GF-D8 (cell line): ENCODE measurements at places on chromosomes 16 and 17.

GRCh38 chr16:46787909-46788308 lies 39.8 kb upstream of the MYLK3 start:
- no peak for DNase-seq

DNA sequence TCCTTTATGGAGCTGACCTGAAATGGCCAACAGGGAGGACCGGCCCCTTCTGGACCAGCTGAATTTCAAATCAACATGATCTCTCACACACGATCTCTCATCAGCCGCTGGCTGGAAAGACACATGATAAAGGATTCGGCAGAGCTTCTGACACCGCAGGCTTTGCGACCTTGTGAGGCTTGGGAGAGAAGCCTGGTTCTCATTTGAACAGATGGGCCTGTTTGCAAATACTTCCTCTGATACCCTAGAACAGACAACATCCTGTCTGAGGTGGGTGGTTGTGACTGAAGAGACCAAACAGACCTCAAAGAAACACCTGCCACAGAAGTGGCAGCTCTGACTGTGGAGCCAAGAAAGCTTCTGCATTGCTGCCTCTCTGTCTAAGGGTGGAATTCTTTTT lies 77.9 kb upstream of the SDK2 start:
- DNase-seq, result no peak

DNA sequence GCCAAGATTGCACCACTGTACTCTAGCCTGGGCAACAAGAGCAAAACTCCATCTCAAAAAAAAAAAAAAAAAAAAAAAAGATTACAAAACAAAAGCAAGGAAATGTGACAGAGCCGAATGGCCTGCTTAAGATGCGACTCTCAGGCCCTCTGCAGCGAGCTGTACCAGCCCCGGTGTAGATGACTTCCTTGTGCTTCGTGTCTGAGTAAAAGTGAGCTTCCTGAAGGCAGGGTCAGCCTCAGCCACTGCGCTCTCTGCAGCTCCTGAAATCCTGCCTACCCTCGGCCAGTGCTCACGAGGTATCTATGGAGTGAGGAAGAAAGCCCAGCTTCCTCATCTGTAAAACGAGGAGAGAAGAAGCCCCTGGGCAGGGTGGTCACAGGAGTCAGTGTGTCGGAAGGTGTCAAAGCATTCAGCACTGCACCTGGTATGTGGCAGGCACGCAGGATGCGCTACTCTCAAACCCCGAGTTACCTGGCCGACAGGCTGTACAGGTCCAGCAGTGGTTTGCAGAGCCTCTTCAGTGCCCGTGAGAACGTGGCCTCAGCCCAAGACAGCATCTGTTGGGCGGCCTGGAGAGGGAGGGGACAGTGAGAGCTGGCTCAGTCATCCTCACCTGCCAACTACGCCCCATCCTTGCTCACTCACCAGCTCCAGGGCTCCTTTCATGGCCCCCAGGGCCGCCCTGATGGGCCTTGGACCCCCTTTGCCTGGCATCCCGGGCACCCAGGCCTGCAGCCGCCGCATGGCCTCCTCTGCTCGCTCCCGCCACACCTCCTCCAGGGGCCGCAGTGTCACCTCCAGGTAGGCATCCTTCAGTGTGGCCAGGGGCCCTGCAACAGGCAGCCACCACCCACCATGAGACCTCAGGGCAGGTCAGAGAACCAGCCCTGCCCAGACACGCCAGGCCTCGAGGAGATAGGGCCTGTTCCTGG lies 44.6 kb downstream of the RMI2 start:
- DNase-seq, result no peak

DNA sequence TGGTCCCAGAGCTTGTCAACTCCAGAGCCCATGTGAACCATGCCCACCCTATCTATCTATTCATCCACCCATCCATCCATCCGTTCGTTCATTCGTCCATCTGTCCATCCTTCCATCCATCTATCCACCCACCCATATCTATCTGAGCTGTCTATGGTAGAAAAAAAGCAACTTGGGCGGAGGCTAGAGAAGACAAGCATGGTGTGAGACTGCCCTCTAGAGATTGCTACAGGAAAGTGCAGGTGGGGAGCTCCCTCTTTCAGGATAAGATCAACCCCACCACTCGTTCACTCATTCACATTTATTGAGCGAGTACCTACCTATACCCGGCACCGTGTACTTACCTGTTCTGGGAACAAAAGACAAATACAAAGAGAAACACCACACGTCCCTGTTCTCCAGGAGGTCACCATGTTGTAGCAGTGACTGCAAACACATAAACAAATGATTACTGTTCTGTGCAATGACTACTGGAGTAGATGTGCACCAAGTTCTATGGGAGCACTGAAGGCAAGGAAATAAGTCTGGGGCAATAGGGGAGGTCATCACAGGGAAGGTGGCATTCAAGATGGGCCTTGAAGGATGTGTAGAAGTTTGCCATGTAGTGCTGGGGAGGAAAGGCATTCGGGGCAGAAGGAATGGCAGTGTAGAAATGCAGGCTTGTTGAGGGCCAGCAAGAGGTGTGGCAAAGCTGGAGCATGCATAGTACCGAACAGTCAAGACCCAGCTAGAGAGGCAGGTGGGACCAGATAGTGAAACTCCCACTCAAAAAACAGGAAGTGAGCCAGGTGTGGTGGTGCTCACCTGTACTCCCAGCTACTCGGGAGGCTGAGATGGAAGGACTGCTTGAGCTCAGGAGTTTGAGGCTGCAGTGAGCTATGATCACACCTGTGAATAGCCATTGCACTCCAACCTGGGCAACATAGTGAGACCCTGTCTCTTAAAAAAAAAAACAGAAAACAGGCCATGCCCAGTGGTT lies 13.4 kb upstream of the ATP5MC1 start:
- DNase-seq, result peak; percentile 9

- DNase-seq, result no peak
Observed at GRCh38 chr16:53506254-53506653, 3.2 kb upstream of the AKTIP start.

DNA sequence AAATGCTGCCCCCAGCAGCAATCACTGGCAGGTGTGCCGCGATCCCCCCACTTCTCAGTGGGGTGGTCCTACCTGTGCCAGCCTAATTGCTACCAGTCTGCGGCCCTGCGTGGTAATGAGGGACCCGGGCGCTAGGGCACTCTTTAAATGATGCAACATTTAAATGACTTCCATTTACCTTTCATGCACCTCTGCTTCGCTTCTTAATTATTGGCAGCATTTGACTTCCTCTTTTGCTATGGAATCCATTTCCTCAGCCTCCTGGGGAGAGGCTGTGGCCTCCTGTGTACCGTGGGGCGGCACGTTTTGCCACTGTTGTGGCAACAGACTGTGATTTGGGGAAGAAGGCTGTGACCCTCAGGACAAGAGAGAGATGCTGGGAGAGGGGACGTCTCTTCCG lies 86.1 kb downstream of the RPA1 start:
- no peak for DNase-seq

- no peak for DNase-seq
Observed at GRCh38 chr16:49554681-49555080, 181.1 kb downstream of the C16orf78 start.

- DNase-seq, result no peak
Observed at GRCh38 chr16:85210423-85211169, 98.3 kb upstream of the CIBAR2 start.

DNA sequence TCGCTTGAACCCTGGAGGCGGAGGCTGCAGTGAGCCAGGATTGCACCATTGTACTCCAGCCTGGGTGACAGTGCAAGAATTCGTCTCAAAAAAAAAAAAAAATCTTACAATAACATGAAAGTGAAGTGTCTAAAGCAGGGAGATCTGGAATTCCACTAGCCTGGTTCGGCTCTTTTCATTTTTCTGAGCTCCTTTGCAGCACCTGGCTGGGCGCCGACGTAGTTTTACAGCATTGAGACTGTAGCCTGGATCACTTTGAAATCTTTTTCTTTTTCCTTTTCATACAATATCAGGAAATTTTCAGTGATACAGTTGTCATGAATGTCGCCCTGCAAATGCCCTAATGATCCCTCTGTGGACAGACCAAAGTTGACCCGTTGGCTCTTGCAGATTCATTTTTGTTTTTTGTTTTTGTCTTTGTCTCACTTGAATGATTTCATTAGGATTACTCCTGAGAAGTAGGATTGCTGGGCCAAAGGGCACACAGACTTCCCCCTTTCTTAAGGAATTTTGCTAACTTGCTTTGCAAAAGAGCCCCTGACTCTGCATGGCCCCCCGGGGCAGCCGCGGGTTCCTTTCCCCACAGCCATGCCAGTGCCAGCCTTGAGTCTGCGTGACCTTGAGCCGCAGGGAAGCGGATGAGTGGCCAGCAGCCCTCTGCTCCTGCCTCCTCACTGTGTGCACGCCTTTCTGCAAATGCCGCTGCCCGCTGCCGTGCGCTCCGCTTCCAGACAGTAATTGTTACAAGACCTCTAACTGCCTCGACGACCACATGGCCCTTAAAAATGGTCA lies 28.0 kb downstream of the CRISPLD2 start:
- no peak for DNase-seq

DNA sequence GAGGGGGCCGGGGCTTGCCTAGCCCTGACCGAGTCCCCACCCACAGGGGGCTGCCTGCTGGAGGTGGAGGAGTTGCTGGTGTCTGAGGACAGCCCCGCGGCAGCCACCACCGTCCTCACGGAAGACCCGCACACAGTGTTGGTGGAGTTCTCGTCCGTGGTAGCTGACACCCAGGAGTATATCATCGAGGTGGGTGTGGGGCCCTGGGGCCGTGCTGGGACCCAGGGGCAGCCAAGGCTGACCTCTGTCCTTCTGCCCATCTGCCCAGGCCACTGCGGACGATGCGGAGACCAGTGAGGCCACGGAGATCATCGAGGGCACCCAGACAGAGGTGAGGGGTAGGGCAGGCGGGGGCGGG lies 1.5 kb upstream of the DNASE1L2 start:
- DNase-seq, result no peak

- DNase-seq, result peak; percentile 67
Observed at GRCh38 chr16:2212362-2213324, 2.0 kb upstream of the BRICD5 start.

DNA sequence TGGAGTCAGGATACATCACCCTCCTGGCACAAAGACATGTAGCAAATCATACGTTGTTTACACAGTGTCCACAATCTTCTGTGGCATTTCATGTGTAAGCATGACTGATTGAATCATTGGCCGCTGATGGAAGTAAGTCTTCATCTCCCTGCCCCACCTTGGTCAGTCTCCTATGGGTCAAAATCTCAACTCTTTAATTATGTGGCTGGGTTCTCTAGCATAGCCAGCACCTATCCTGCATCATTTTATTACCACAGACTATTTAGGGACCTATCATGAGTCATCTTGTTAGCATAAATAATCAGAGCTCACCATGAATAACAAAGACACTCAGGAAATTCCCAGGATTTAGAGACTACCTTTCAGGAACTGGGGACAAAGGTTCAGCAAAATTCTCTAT lies 15.9 kb downstream of the TANC2 start:
- DNase-seq, result no peak

GRCh38 chr17:17445296-17445924 lies 31.4 kb upstream of the MED9 start:
- no peak for DNase-seq

DNA sequence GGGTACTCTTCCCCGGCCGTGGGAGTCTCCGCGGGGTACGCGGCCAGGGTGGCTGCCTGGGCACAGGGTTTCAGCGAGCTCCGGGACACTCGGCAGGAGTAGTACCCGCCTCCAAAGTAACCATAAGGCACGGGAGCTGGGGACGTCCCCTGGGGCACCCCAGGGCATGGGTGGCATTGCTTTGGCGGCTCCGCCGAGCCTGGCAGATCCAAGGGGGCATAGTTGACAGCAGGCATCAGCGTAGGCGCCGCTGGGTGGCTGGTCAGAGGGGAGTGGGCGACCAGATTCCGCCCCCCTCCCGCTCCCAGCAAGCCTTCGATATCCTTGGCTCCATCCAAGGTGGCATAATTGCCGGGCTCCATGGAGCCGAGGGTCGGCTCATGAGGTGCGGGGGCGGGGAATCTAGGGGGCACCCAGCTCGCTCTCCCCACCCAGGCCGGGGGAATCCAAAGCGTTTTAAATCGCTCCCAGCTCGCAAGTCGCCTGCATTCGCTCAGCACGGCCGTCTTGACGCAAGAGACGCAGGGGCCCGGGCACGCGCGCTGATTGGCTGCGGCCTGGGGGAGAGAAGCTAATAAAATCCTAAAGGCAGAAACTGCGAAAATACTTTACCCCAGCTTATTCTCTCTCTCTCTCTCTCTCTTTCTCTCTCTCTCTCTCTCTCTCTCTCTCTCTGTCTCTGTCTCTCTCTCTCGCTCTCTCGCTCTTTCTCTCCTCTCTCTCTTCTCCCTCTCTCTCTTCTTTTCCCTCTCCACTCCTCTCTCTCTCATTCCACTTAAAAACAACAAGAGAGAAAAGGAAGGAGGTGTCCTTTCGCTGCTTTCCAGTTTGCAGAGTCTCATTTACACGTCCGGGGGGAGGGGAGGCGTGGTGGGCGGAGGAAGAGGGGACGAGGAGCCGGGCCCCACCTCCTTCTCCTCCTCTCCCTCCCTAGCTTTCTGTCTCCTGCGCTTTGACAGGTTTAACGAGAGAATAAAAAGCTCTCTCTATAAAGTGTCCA lies at the start of gene HOXB13:
TSS of gene HOXB13 (minus strand) at position 519 of the 1,000 bp plus-strand sequence. CDS start at position 362, 157 bp downstream.
- DNase-seq, result no peak

DNA sequence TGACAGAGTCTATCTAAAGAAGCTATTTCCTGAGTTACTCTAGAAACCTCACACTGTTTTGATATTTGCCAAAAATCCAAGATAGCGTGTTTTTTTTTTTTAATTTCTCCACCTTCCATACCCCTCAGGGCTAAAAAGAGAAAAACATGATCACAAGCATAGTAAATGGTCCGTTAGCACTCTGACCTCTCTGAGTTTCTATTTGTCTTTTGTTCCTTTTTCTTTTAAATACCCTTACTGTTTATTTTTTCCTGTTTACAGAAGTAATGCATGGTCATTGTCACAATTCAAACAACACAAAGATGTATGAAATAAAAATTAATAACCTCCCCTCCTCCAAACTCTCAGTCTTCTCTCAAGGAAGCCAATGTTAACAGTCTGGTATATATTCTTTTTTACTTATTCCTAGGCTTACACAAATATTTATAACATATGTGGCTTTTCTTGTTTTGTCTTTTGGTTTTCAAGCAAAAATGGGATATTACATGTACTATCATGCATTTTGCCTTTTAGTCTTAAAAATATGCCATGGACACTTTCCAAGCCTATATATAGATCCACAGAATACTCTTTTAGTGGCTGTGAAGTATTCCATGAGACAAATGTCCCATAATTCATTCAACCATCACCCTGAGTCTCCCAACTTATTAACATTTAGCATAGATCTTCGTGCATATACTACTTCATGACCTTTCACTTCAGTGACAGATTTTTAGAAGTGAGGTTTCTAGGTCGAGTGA lies 3.1 kb downstream of the SKAP1 start:
- no peak for DNase-seq

DNA sequence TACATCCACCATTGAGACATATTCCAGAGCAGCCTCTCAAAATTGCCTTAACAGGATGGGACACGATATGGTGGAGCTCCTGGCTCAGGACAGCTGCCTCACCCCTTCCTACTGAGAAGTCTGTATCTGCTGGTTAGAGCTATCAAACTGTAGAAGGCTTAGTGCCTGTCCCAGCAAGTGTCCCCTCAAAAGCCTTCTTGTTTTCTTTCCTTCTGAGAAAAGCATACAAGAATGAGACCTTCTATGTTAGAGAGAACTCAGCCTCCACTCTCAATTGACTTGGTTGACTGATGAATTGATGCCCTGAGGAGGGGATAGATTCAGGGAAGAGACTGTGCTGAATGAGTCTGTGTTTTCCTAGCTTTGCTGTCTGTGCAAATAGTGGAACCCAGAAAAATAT lies 2020.9 kb downstream of the TP53TG3F start:
- DNase-seq, result no peak

- DNase-seq, result no peak
Observed at GRCh38 chr17:38569701-38570512, 35.8 kb downstream of the SRCIN1 start.
